ENCODE measurements at places on chromosomes 4 and X. TPM values are rescaled to one million over a fixed set of nuclear protein-coding genes. Genes with fewer than 3 reads are reported as not detected.

The USP51 gene
- total RNA-seq = 8.1 TPM

The GLUD2 gene
- 3.2 TPM for total RNA-seq

The VAMP7 gene
- 36.9 TPM for total RNA-seq

The AKAP14 gene
- total RNA-seq = 5.1 TPM

The MAGEC1 gene
- total RNA-seq = not detected

The CCKAR gene
- total RNA-seq = 4.6 TPM

The SHROOM2 gene
- 38.8 TPM for total RNA-seq

The SH3D19 gene
- total RNA-seq = 19.4 TPM

The LANCL3 gene
- total RNA-seq = 7.8 TPM

The SLC16A2 gene
- total RNA-seq = 24.5 TPM

The SSX2 gene
- not detected for total RNA-seq

The GUCY1B1 gene
- 115 TPM for total RNA-seq

The PCDH18 gene
- total RNA-seq = 34.4 TPM

The VBP1 gene
- total RNA-seq = 137 TPM

The BRS3 gene
- total RNA-seq = 2.5 TPM

The CT45A5 gene
- 0.46 TPM for total RNA-seq

Data from diencephalon (tissue), 1 donor.